Erythroblast (primary cell): ENCODE measurements at places on chromosomes 1 and 21.

DNA sequence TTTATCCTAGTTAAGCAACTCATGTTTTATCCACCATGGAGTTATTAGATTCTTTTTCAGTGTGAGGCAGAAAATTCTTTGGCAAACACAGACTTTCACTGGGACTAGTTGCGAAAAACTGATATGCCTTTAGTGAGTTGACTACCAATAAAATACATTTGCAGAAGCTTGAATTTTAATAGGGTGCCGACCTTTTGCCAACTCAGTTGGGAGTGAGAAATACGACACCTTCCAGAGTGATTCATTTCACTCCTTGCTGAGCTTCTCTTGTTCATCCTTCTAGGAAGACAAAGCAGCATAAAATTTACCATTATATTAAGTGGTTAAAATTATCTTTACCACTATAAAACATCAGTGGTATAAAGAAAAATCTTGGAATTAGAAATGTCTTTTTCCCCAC lies 1.2 kb upstream of the KRTAP23-1 start:
- no peak for DNase-seq

DNA sequence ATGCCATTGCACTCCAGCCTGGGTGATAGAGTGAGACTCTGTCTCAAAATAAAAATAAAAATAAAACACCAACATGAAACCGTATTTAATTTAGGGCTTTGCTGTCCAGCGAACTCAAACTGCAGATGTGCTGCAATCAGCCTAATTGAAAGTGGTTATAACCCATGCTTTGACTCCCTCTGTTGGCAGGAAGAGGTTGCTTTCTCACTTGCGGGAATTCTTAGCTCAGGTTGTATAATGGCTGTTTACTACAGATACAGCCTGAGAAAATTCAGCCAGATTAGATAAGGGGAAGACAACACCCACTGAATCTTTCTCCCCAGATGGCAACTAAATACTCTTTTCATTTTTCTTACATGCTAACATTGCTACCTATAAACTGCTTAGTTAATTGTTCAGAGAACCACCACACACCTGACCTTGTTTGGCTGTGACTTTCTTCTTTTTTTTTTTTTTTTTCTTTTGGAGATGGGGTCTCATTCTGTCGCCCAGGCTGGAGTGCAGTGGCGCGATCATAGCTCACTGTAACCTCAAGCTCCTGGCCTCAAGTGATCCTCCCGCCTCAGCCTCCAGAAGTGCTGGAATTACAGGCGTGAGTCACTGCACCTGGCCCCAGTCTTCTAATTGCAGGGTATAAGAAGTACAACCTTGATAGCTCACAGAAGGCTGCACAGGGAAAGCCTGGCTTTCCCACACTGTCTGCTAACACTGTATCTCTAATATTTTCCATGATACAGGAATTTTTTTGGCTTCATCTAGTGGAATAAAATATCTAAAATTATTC lies 34.6 kb downstream of the DNTTIP2 start:
- peak; percentile 87 for DNase-seq

- peak; percentile 26 for DNase-seq
Measured at GRCh38 chr1:27598902-27599528, 4.9 kb downstream of the AHDC1 start.

GRCh38 chr1:36829961-36830360 lies 204.4 kb downstream of the GRIK3 start:
- no peak for DNase-seq

DNA sequence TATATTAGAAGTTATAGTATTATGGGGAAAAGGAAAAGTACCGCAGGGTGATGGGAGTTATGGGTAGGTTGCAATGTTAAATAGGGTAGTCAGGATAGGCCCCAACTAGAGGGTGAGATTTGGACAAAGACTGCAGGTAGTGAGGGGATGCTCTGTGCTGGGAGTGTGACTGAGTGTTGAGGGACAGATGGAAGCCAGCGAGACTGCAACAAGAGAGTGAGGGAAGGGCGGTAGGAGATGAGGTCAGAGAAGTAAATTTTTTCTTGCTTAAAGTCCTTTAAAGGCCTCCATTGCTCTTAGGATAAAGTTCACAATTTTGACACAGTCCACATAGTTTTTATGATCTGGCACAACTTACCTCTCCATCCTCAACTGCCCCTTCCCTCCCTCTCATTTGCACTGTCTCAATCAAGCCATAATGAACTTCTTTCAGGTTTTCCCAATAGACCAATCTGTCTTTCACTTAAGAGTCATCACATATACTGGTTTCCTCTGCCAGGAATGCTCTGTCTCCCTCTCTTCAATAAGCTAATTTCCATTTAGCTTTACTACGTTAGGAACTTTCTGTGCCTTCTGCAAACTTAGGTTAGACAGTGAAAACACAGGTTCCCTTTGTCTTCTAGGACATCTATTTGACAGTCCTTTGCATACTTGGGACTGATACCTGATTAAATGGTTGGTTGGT lies 237.7 kb upstream of the CACYBP start:
- no peak for DNase-seq

- DNase-seq, result no peak
Measured at GRCh38 chr1:239947801-239948200, 143.9 kb upstream of the FMN2 start.

DNA sequence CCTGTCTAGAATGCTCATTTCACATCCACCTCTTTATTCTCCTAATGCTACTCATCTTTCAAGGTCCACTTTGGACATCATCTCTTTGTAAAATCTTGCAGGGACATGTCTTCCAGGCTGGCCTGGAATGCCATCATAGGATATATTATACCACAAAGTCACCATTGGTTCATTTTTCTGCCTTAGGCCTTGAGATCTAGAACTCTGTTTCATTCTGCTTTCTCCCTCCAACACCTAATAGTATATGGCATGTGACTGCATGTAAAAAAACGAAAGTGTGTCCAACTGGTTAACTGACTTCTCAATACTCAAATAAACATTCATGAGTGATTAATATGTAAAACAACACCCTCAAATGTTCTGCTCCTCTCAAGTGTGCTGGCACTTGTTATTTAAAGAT lies 84.1 kb downstream of the RGS2 start:
- DNase-seq, result no peak

DNA sequence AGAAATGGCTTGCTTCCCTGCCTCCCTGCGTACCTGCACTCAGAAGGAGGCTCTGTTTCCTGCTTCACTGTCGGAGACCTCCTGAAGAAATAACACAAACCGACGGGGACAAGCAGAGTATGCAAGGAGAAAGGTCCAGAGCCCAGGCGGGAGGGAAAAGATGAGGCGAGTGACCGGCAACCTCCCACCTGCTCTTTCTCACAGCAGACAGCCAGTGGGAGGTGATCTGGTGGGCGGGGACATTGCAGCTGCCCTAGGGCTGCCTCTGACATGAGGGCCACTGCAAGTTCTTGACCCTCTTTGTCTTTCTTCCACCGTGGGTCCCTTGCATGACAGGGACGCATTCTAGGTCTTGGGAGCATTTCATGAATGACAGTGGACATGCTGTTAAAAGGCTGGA lies 368.2 kb downstream of the CAMTA1 start:
- DNase-seq, result no peak

- peak; percentile 43 for DNase-seq
Measured at GRCh38 chr1:906600-907420, 16.9 kb upstream of the SAMD11 start.

DNA sequence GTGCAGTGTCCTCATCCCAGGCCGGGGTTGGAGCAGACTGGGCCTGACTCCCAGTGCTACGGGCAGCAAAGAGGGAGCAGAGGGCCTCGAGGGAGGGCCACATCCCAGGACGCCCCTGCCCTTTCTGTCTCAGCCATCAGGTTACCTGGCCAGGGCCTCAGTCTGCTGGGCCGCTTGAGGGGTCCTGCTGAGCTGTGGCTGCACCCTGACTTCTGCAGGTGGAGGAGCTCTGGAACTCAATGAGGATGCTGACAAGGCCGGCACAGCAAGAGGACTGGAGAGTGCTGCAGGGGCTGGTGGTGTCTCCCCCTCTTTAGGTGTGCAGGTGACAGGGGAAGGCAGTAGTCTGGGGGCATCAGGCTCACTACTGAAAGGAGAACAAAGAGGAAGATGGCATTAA lies 3.3 kb downstream of the ZNF692 start:
- no peak for DNase-seq

- peak; percentile 80 for DNase-seq
Measured at GRCh38 chr1:65421351-65422025, 1.0 kb downstream of the LEPR start.

GRCh38 chr1:64315402-64315801 lies 112.0 kb downstream of the UBE2U start:
- DNase-seq, result no peak

DNA sequence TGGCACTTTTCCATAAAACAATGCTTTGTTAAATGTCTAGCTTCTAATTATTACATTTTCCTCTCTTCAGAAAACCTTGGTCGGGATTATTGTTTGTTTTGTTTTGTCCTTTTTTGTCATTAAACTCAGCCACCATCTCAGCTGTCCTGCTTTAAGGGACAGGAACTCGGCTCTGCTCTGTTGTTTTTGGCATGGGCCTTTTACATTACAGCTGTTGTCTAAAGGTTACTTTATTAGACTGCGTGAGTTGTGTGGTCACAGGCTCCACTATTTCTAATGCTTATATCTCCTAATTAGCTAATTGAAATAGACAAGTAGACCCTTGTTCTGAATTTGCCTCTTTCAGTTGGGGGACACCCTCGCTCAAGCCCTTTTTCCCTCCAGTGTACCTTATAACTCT lies 1.6 kb downstream of the PALMD start:
- no peak for DNase-seq

DNA sequence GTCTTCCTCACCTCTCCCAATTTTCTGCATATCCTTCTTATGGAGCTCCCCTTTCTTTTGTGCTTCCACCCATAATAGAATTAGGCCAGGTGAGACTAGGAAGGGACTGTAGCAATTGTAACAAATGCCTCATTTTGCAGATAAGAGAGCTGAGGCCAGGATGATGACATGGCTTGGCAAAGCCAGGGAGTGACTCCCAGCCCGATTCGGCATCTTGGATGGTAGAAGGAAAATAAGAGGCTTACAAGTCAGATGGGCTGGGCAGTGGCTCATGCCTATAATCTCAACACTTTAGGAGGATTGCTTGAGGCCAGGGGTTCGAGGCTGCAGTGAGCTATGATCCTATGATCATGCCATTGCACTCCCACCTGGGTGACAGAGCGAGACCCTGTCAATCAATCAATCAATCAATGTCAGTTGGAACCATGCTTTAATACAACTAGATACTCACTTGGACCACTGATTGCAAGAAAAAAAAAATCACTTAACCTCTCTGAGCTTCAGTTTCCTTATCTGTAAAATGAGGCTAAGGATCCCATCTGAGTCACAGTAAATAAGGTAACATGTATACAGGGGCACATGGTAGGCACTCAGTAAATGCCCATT lies 51.6 kb downstream of the PLEKHA6 start:
- no peak for DNase-seq

DNA sequence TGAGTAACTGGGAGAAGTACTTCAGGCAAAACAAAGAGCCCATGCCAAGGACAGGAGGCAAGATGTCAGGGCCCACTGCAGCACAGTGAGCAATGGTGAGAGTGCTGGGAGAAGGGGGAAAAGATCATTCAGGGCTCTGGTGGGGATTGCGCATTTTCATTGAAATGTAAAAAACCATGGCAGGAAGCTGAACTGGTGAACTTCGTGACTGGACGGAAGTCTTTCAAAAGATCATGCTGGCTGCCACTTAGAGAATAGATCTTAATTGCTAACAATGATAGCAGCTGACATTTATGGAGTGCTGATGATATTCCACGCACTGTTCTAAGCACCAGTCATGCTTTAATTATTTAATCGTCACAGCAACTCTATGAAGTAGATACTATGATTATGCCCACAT lies 107.0 kb downstream of the TGFBR3 start:
- no peak for DNase-seq

GRCh38 chr21:44092211-44092610 lies 15.0 kb upstream of the PWP2 start:
- no peak for DNase-seq

DNA sequence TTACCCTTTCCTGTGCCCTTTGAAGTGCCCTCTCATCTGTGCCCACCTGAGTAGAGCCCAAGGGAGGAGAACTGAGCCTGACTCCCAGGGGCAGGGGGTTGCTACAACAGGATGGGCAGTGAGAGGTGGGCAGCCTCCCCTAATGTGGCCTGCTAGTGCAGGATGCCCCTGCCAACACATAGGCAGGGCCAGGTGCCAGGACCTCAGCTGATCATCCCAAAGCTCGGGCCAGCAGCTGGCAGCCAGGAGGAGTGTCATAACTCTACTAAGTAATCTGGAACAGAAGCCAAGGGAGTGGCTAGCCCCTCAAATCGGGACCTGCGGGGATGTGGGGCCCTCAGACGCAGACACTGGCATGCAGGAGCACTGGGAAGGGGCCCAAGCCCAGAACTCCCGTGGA lies 208.8 kb upstream of the RAB4A start:
- DNase-seq, result no peak

DNA sequence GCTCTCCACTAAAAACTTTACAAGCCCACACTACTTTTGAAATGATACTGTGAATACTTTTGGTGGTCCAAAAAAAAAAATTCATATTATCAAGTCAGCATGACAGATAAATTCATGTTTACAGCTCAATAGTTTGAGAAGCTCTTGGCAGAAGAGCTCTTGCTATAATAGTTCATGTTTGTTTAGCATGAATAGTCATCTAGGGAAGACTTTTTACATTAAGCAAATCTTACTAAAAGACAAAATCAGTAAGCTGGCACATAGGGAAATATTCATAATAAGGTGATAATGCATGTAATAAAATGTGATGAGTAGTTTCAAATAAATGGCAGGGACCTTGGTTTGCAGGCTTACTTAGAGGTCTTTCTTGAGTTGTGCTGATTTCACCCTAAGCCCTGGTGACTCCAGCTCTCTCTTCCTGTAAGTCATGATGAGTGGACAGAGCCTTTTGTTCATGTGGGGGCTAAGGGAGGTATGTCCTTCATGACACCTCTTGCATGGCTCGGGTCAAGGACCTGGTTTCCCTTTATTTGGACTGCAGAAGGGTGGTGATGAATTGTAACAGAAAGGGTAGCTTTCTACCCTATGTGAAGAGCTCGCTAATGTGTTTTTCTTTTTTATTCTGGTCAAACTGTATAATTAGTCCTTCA lies 166.7 kb downstream of the GABPA start:
- DNase-seq, result no peak

DNA sequence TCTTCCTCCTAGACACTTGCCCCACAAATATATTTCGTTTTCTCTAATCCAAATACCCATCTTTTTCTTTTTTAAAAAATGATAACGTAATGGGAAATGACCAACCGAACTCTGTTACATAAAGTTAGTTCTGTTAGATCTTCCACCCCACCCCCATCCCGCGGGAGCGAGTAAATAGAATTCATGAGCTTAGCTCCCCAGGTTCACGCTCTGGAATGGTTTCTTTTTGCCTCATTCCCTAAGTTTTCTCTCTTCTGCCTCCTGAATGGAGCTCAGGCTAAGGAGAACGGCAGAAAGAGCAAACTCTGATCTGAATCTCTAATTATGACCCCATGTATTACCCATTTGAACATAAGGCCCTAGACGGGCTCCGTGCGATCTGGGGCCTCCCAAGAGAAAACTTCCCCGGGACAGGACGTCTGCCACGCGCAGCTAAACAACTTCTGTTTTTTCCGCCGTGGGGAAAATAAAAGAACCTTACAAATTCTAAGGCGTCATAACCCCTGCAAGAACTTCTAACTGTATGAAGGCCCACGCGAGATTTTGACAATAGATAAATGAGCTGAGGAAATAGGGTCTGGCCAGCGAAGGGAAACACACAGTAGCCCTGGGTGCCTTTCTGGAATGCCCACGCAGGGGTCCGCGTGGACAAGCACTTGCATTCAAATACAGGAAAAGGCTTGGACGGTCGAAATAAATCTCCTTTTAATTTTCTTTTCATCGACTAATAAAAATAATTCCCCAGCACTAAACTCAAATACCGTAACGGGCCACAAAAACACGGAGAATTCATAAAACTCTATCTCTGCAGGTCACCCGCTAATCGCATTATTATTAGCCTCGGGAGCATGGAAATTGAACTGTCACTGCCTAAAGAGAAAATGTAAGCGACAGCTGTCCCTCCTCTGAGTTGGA lies 2.2 kb downstream of the TBX15 start:
- DNase-seq, result no peak
